HCT116 (cell line): ENCODE measurements at places on chromosomes 7 and 10.

GRCh38 chr7:127674361-127674760 is 22.4 kb downstream of the SND1 start:
- DNase-seq = no peak

DNA sequence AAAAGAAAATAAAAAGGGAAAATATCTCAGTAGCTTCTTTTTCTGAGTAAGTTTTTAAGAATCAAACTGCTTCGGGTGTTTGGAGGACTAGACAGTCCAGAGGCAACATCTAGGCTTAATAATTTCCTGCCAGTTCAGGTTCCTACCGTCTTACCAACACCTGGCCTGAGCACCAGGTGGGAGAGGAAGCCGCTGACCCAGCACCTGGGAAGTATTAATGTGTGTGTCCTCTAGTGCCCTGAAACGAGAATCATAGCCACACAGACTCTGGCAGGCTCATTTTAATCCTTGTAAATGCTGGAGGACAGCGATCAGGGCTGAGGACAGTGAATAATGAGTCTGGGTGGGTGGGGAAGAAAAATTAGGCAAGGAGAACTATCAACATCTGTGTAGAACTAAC is 137.4 kb downstream of the ZNF438 start:
- no peak for DNase-seq

DNA sequence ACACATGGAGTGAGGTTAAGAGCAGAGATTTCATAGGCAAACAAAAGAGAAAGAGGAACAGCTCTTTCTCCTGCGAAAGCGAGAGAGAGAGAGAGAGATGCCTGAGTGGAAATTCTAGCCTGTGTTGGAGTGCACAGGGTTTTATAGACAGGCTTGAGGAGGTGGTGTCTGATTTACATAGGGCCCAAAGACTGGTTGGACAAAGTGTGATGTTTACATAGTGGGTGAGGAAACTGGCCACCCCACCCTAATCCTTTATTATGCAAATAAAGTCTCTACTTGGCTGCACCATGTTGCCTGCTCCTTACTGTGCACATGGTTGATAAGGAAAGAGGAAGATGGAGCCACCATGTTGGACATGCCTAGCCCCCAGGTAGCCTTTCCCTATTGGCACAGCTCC is 967.8 kb upstream of the SORCS1 start:
- no peak for DNase-seq

DNA sequence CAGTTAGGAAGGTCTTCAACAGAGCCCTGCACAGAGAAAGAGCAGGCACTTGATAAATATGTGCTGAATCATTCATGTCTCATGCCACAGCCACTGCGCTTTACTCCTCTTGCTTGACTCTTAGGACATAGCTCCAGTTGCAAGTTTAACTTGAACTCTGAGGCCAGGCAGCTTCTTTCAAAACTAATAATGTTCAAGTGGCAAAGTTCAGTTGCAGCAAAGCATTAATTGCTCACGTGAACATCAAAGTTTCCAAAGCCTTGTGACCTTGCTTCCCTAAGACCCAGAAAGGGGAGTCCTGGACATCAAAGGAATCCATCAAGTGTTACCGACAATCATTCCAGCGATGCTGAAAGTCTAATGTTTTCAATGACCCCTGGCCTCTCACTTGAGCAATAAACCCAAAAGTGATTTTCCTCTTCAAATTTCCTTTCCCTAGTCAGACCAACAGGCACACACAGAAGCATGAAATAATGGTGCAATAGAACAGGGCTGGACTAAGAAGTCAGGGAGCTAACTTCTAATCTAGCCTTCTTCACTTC is 21.8 kb upstream of the TECTB start:
- no peak for DNase-seq

DNA sequence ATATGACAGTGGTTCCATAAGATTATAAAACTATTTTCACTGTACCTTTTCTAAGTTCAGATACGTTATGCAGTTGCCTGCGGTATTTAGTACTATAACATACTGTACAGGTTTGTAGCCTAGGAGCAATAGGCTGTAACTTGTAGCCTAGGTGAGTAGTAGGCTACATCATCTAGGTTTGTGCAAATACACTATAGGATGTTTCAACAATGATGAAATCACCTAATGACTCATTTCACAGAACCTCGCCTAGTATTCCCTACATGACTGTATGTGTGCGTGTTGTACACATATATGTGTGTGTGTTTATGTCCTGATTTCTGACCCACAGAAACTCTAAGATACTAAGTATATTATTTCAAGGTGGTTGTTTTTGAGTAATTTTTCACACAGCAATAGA is 139.0 kb downstream of the HERPUD2 start:
- DNase-seq = no peak

GRCh38 chr10:131678613-131679012 is 222.2 kb upstream of the PPP2R2D start:
- no peak for DNase-seq

DNA sequence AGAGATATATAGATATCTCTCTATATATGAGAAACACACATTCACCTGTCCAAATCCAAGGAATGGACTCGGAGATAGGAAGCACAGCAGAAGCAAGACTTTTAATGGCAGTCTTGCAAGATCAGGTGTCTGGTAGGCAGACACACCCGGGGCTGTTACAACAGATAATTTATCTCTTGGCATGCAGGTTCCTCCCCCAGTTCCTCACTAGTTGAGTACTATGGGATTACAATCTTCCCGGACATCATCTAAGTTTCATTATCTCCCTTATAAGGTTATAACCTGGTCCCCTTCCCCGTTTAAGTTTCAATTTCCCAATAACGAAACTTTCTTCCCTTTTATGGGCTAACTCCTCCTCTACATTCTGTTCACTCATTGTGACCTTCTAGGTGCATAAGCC is 399.3 kb downstream of the PPP1R3A start:
- DNase-seq = no peak

DNA sequence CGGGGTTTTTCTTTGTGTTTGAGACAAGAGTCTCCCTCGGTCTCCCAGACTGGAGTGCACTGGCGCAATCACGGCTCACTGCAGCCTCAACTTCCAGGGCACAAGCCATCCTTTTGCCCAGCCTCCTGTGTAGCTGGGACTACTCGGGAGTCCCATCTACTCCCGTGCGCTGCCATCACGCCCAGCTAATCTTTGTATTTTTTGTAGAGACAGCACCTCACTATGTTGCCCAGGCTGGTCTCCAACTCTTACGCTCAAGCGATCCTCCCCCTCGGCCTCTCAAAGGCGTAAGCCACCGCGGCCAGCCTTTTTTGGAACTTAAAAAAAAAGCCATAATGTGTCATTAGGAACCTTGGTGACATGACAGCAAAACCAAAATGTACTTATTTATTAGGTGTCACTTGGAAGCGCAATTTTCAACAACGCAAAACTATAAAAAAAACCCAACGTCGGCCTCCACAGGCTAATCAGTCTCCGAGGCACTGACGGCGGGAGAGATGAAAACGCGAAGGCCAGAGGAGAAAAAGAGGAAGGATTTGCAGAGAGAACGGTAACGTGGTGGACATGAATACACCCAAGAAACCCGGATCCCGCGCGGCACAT is 911 bp upstream of the HNRNPH3 start:
- DNase-seq = no peak

GRCh38 chr10:20963721-20964595 is 66.8 kb upstream of the NEBL start:
- no peak for DNase-seq

GRCh38 chr10:85457191-85457590 is 909.4 kb downstream of the GRID1 start:
- no peak for DNase-seq

DNA sequence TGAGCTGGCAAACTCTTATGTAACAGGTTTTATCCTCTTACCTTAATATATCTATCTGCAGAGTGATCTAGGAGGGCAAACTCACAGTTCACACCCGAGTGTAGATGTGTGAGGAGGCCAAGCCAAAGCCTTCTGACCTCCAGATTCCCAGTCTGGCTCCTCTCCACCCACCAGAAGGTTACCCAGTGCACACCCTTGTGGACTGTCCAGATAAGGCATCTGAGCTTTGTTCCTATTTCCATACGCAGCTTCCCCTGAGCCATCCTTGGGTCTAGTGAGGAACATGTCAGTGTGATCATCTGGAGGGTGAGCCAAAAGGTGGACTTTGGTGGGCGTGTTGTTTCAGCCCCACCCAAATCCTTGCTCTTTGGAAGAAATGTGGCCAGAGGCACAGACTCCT is 203.0 kb upstream of the MEOX2 start:
- peak; percentile 15 for DNase-seq

DNA sequence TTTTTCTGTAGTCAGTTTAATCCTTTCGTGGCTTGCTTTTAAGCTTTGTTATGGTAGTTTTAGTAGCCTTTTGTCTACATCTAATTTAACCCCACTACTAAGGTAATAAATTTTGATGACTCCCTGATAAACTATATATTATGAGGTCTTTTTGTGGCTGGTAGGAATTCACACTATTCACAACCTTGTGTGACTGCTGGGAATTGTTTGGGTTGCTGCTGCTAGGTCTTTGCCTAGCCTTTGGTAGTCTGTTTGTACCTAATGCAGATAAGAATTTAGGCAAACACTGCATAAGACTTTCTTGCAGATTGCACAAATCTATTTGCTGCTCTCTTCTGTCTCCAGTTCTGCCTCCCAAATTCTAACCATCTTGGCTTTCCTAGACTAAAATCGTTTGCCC is 58.3 kb downstream of the SHOC2 start:
- DNase-seq = no peak

DNA sequence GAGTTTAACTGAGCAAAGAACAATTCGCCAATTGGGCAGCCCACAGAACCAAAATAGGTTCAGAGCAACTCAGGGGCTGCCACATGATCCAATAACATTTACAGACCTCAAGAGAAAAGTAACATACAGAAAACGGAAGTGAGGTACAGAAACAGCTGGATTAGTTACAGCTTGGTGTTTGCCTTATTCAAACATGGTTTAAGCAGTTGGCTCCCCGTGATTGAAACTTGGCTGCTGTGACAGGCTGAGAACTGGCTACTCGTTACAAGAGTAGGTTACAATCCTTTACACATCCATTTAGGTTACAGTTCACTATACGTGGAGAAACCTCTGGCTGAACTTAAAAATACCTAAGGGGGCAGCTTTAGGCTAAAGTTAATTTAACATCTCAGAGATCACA is 673.1 kb upstream of the PHF14 start:
- no peak for DNase-seq

DNA sequence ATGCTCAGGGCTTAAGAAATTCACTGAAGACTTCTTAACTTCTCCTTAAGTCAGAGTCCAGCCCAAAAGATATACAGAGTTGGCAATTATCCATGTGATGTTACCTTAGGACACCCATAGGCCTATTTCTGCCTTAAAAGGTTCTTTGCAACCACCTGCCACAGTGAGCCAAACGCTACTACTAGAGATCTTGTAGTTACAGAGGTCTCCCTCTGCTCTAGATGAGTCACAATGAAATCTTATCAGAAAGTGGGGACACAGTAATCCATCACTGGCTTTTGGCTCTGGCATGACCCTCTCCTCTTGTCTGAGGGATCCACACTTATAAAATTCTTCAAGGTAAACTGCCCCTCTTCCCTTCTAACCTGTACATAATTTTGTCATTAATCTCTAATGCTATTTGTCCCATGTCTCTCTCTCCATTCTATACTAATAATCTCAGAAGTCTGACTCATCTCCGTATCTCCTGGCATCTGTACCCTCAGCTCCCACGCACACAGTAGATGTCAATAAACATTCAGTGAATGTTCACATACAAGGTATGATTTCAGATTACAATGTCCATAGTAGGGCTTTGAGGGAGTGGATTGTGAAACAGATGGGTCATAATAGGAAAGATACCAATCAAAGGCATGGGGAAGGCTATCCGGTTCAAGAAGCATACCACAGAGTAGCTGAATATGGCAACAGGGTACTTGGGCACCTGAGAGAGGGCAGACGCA is 112.1 kb downstream of the SGMS1 start:
- peak; percentile 47 for DNase-seq

GRCh38 chr10:127375461-127375860 is 173.6 kb upstream of the NPS start:
- no peak for DNase-seq

- no peak for DNase-seq
Observed at GRCh38 chr7:112238852-112239610, 32.5 kb downstream of the ZNF277 start.

GRCh38 chr7:117808341-117808757 is 64.9 kb downstream of the CTTNBP2 start:
- DNase-seq = no peak

DNA sequence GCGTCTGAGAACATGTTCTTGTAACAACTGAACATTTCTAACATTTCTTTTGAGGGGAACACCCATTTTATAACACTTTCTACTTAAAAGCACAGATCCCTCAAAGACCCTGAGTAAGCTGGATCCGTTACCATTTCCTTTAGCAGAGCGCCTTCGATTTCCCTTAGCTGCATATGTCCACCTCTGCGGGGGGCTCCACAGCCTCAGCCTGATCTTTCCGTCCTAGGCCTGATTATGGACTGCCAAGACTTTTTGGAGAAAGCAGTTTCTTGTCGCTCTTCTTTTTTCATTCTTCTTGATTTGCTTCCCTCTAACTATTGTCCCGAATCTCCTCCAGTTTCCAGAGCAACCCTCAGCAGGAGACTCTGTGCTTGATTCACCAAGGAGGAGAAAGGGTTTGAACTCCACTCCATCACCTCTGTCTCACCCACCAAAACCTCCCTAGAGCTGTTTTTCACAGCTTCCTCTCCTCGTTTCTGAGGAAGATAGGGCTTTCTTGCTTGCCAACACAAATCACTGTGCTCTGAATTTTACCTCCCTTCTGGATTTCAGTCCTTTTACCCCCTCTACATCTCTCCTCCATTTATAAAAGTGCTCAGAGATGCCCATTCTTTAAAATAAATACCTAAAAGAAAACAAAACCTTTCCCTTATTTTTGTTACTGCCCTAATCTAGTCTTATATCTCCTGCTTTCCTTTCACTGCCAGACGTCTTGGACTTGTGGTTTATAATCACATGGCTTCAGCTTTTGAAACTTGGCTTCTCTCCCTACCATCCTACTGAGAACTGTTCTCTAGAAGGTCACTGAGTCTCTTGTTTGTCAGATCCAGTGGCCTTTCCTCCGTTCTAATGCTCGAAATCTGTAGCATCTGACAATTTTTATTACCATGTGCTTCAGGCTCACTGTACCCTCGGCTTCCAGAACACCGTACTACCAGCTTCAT is 30.5 kb upstream of the ZRANB1 start:
- no peak for DNase-seq

GRCh38 chr10:89522463-89522862 is 12.9 kb downstream of the SLC16A12 start:
- DNase-seq = no peak

DNA sequence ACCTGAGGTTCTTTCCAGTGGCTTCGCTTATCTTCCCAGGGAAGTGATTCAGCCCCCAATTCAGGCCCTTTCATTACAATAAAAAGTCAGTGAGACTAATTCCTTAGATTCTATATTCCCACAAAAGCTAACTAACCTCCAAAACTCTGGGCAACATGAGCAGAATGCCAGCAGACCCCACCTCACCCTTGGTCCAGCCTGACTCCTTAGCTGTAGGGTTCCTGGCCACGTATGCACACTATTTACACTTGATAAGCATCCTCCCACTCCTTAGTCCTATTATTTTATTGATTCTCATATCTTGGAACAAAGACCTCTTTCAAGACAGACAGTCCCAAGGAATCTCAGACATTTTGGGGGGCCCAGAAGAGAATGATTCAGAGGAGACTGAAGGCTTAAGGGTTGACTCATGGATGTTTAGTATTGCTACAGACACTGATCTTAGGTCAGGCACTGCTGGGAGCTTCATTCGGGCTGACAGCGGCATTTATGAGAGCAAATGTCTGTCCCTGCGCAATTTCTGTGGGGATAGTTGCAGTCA is 162.6 kb upstream of the GDF10 start:
- peak; percentile 32 for DNase-seq

- DNase-seq = no peak
Observed at GRCh38 chr7:81256991-81257390, 338.1 kb upstream of the SEMA3C start.
